ENCODE measurements at places on chromosomes 6 and 20.

GRCh38 chr20:15594158-15594695 lies 979.0 kb downstream of the KIF16B start:
- no peak for DNase-seq

- DNase-seq, result no peak
Measured at GRCh38 chr6:141326925-141327324, 805.8 kb upstream of the GJE1 start.

DNA sequence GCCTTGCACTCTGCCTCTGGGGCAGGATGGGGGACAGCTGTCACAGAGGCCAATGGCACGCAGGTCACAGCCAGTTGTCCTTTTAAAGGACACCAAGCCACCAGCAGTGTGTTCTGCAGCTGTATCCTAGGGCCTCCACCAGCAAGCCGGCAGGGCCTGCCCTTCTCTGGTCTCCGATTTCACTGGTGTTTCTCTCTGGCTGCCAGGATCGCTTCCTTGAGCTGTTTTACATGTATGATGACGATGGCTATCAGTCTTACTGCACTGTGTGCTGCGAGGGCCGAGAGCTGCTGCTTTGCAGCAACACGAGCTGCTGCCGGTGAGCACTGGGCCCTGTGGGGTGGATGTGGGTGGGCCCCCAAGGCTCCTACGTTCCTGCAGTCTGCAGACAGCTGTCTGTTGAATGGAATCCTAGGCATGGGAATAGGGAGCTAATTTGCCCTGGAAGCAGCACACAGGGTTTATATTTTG lies 22.7 kb upstream of the MAPRE1 start:
- no peak for DNase-seq

- DNase-seq, result no peak
Measured at GRCh38 chr6:132952031-132952867, 137.9 kb downstream of the RPS12 start.

GRCh38 chr20:4880051-4880450 lies 121.3 kb downstream of the SLC23A2 start:
- DNase-seq, result no peak

GRCh38 chr20:16538779-16539178 lies 34.5 kb downstream of the KIF16B start:
- no peak for DNase-seq

DNA sequence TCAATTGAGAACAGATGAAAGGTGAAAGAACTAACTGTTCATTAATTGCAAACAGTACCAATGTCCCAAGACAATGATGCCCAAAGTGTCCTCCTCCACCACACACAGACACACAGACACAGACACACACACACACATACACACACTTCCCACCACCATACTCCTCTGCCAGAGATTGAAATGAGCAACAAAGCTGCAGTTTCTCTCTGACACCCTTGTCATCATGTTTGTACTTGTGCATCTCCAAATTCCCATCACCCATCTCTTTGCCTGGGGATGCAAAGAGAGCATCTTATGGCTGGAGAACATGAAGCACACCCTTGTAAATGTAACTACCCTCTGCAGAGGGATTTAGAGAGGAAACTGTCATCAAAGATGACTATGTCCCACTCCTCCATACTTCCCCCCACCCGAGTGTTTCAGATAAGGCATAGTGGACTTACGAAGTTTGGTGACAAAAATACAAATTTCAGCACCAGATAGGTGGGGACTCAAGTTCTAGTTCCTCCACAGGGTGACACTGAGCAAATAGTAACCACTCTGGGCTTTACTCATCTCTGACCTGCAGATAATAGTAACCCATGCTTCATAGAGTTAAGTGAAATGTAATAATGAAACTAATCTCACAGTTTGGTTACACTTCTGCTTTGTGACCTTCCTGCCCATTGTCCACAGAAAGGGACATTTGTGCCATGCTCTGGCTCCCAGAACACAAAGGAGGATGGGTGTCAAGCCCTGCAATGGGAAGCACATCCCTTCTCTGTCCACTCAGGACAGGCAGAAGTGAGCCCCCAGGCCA lies 8.7 kb downstream of the MAFB start:
- DNase-seq, result no peak

DNA sequence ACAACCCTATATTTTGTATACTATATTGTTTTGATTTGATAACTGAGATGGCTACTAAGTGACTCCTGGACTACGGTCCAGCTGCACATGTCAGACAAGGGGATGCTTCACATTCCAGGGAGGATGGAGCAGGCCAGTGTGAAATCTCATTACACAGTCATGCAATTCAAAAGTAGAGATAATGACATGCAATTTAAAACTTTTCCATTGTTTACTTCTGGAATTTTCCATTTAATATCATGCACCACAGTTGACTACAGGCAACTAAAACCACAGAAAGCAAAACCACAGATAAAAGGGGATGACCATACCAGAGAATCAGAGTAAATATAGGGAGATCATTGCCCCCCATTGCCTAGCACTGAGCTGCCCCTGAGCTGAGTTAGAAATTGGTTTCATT lies 366.4 kb downstream of the BTBD9 start:
- peak; percentile 73 for DNase-seq

GRCh38 chr6:161696801-161697200 lies 422.9 kb upstream of the AGPAT4 start:
- no peak for DNase-seq

GRCh38 chr6:36753671-36754405 lies 56.2 kb downstream of the RAB44 start:
- DNase-seq, result no peak

DNA sequence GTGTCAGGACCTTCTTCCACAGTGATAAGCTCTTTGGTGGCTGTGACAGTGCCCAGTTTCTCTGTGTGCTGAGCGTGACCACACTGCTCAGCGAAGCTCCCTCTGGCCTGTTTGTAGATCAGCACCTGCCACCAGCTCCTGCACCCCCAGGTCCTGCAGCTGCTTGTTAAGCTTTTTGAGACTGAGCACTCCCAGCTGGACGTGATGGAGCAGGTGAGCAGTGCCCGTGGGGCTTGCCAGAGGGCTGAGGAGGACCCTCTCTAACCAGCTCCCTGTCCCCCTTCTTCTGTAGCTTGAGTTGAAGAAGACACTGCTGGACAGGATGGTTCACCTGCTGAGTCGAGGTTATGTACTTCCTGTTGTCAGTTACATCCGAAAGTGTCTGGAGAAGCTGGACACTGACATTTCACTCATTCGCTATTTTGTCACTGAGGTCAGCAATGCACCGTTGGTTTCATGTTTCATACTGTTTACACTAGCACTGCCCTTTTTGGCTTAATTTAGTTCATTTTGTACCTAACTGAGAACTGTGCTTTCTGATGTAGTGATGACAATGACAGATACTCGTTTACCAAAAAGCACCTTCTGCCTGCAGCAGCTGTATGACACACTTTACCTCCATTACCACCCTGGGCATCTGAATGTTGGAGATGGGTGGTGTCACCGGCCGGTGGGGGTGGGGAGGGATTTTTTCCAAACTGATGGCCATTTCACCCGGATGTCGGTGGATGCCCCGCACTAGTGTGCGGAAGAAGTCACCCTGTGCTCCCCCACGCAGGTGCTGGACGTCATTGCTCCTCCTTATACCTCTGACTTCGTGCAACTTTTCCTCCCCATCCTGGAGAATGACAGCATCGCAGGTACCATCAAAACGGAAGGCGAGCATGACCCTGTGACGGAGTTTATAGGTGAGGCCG lies 12.5 kb downstream of the NELFCD start:
- DNase-seq, result no peak

DNA sequence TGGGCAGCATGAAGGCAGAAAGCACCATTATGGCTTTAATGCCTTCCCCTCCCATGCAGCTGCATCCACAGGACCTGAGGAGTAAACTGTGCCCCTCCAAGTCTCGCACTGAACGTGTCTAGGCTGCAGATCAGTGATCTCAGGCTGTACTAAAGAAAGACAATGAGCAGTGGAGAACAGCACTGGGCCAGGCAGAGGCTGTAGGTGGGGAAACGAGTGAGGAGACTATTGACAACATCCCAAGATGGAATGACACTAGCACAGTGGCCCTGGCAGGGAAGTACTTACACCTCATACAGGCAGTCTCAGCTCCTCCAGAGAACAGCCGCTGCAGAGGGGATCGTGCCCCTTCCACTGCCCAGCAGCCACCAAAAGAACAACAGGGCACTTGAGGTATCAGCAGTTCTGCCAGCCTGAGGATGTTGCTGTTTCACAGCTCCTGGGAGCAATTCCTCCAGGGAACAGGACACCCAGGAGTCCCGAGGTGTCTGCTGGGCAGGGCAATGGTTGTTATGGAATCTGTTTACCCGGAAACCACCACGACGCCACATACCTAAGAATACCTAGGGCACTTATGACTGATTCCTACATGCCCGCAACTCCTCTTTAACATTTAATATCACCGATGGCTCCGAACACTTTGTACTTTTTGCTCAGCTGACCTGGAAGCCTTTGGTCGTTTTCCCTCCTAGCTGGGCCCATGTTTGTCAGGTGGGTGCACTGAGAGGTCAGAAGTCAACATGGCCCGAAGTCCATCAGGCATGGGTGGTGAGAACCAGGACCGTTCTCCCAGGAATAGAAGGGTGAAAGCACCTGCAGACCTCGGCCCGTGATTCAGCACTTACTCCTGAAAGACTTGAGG lies 79.1 kb downstream of the SLC22A23 start:
- no peak for DNase-seq

- DNase-seq, result no peak
Measured at GRCh38 chr6:34147906-34148630, 2.2 kb upstream of the GRM4 start.

GRCh38 chr6:161133963-161134362 lies 139.9 kb downstream of the AGPAT4 start:
- no peak for DNase-seq

GRCh38 chr6:124539096-124539495 lies 423.1 kb upstream of the RNF217 start:
- DNase-seq, result no peak

- DNase-seq, result no peak
Measured at GRCh38 chr20:47622118-47622665, 120.5 kb downstream of the NCOA3 start.

DNA sequence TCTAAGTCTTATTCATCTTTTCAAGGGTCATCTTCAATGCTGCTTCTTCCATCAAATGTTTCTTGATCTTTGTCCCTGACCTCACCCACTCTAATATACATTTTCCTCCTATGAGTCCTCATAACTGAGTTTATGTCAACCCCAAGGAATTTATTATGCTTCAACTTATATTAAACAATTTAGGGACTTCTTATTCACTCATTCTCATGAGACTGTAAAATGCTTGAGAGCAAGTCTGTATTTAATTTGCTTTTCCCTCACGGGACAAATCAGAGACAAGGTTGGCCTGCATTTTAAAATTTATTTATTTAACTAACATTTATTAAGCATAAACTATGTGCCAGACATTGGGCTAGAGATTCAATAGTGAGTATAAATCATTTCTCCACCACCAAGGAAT lies 312.0 kb upstream of the NT5E start:
- no peak for DNase-seq

GRCh38 chr6:90249034-90249433 lies 47.6 kb downstream of the BACH2 start:
- no peak for DNase-seq

DNA sequence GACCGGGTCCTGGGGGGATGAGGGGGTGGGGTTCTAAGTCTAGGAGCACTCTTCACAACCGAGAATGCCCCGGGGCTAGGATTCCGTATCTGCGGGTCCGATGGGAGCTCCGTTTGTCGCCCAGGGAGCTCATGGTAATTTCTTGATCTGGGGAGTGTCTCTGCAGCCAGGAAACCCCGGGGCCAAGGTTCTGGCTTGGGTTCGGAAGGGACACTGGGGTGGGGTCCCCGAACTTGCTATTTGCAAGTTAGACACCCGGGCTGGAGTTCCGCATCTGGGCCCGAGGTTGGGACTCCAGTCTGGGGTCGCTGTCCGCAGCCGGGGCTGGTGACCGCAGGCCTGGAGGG lies 397 bp downstream of the PEDS1 start:
- no peak for DNase-seq
